ENCODE measurements at places on chromosomes 5 and 9.

DNA sequence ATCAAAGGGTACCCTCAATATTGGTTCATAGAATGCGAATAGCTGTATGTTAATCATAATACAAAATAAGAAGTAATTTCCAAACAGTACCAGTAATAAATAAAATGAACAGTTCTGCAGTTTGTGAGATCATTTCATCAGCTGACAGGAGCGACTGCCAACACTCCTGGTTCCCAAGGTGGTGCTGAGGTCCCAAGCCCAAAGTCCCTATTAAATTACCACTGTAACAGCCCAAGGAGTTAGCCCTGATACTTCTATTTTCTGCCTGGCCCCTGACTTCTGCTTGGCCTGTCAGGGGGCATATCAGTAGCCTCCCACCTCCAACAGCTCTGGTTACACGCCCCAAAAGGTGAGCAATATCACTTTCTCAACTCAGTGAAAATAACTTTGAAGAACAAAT lies 47.1 kb downstream of the ANKH start:
- no peak for DNase-seq

GRCh38 chr9:125687163-125687863 lies 19.7 kb downstream of the MAPKAP1 start:
- DNase-seq = no peak

DNA sequence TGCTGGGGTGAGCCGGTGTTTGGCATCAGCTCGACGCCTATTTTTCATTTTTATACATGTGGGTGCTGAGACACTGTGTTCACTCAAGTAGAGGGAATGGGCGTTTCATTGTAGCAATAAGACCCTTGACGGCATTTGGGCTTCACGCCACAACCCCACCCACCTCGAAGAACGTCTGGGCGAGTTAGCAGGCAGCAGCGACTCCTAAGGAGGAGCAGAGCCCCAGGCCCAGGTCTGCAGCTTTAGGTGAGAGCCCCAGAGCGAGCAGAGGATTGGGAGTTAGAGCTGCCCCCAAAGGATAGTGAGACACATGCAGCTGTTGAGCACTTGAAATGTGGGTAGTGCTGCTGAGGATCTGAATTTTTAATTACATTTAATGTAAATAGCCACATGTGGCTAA lies 1.6 kb upstream of the ZFP62 start:
- DNase-seq = no peak

GRCh38 chr9:138098116-138098907 lies 220.7 kb downstream of the CACNA1B start:
- no peak for DNase-seq

GRCh38 chr5:61441742-61442141 lies 109.7 kb downstream of the ZSWIM6 start:
- no peak for DNase-seq

DNA sequence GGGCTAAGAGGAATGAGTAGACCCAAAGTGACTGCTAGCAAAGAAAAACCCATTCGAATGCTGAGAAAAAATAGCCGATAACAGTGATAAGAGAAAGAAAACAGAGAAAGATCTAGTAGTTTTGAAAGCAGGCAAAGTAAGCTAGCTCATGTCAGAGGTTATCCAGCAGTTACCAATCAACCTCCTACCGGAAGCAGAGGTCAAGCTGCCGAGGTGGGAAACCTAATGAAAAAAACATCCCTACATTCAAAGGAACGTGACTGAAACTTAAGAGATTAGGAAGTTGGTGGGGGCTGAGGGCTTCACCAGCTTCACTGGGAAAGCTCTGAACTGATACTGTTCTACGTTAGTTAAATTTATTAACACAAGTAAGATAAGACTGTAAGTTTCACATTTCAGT lies 32.6 kb downstream of the SSBP2 start:
- no peak for DNase-seq
